ENCODE measurements at places on chromosomes 12 and 14.

DNA sequence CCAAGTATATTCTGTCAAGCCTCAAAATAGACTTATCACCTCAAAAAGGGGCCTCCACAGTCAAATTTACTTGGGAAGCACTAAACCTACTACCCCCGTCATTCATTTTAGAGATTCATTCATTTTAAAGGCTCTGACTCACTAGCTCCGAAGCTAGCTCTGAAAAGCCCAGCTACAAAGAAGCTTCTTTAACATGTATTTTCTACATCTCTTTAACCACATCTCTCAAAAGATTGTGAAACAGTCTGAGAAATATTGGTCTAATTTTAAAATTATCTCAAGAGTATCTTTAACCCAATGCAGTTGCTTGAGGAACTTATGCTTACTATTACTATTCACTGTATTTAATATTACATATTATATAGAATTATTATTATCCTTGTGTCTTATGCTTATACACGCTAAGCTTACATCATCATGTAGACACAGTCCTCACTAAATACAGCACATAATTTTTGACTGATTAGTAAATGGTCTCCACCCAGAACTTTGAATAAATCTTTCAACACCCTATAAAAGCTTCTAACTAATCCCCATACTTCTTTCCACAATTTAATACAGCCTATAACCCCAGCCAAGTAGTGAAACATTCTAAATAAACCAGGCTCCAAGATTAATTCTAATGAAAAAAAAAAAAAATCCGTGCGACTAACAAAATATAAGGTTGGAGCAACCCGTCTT, 7.8 kb downstream of the NT5DC3 start:
- no peak for DNase-seq

- DNase-seq = peak; percentile 60
Measured at GRCh38 chr12:7155471-7156034, 25.4 kb downstream of the CLSTN3 start.

- no peak for DNase-seq
Measured at GRCh38 chr12:84605983-84606382, 306.6 kb downstream of the SLC6A15 start.

DNA sequence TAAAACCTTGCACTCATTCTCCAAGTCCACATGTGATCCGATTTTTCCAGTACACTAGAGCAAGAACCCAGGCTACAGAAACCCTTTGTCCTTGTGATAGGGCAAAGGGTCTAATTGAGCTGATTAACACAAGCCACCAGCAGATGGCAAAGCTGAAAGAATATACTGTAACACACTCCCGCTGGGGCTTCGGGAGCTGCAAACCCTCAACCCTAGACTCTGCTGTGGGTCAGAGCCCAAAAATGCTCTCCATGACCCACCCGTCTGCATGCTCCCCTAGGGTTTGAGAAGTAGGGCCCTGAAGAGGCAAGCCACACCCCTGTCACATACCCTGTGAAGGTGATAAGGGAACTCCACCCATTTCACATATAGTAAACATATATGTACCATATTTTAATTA, 33.6 kb upstream of the PCNX1 start:
- DNase-seq = no peak

DNA sequence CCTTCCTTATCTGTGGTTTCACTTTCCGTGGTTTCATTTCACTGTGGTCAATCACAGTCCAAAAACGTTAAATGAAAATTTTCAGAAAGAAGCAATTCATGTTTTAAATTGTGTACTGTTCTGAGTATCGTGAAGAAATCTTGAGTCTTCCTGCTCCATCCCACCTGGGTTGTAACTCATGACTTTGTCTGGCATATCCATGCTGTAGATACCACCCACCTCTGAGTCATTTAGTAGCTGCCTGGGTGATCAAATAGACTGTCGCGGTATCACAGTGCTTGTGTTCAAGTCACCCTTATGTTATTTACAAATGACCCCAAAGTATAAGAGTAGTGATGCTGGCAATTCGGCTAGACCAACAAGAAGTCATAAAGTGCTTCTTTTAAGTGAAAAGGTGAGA, 521.2 kb downstream of the AACS start:
- DNase-seq = no peak

GRCh38 chr12:28209782-28210181, 19.5 kb downstream of the CCDC91 start:
- DNase-seq = no peak

GRCh38 chr14:90741682-90741946, 74.6 kb downstream of the TTC7B start:
- no peak for DNase-seq

GRCh38 chr12:100868487-100868886, 73.9 kb downstream of the ANO4 start:
- no peak for DNase-seq

DNA sequence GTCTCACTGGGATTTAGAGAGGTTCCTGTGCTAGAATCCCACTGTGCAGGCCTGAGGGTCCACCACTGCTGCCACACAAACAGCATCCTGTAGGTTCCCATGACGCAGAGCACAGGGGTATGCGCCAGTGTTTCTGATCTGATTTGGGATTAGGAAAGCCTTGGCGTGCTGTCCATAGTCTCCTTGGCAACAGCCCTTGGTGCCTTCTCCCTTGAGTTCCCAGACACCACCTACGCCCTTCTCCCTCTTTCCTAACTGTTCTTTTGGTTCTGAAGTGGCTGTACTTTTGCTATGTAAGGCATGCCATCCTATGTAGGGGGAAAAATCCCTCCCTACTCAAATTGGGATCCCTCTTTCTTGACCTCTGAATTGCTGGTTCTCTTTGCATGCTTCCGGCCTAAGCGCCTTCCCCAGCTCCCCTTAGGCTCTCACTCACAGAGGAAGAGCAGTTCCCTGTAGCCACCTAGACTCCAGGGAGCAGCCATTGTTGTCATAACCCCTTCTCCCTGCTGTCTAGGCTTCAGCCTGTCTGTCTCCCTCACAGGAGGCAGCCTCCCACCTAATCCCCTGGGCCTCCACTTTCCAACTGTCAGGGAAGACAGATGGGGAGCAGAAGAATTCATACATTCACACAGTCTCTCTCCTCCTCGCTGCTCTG, 14.8 kb upstream of the RIC8B start:
- no peak for DNase-seq

- DNase-seq = no peak
Measured at GRCh38 chr14:50607181-50607580, 47.2 kb downstream of the ATL1 start.

DNA sequence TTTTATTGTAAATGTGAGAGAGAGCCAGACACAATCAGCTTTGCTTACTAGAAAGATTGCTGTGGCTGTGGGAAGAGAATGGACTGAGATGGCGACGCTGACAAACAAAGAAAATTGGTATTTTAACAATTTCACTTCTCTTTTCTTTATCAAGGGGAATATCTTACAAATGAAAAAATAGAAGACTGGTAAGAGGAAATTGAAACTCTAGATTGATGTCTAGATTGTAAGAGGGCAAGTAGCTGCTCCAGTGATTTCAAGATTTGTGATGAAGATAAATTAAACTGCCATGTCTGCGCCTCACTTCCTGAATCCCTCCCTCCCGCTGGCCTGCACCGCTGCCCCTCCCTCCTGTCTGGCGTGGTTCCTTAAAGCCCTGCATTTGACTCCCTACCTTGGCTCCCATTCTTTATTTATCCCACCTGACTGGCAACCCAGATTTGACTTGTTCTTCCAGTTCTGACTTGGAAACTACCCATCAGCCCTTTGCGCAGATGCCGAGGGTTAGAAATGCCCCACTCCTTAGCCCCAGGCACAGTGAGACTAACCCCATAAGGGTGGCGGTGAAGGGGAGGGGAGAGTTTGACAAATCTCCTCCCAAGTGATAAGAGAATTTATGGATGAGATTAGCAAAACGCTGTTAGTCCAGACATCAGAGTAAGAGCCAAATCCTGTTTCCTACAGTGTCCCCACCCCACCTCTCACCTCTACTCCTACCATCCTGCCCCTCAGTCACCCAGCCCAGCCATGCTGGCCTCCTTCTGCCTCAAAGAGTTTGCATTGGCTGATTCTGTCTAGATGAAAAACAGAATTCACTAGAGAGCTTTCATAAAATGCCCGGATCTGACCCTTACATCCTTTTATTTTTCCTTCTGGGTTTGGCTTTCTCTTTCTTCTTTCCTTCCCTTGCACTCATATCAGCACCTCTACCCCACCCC, 125.3 kb upstream of the ATF7IP start:
- DNase-seq = no peak

- no peak for DNase-seq
Measured at GRCh38 chr12:93536766-93537488, 35.5 kb upstream of the SOCS2 start.

- DNase-seq = no peak
Measured at GRCh38 chr12:3081886-3082285, 4.7 kb downstream of the TSPAN9 start.

- no peak for DNase-seq
Measured at GRCh38 chr14:48274826-48275225, 599.4 kb upstream of the MDGA2 start.

DNA sequence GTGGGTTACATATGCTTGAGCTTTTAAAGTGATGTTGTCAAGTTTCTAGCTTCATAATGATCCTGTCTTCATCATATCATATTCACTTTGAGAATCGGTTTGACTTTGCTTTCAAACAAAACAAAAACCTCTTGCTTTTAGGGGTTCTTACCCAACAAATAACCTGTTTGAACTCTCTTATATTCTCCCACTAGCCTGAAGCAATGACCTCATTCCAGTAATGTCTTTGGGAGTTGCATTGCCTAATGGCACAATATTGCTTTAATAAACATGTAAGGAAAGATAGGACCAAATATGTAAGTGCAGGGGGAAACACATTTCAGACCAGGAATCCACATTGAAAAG, 27.7 kb downstream of the WBP11 start:
- no peak for DNase-seq

GRCh38 chr12:49762468-49762847, 21.1 kb downstream of the TMBIM6 start:
- no peak for DNase-seq

GRCh38 chr12:132323171-132324010, 6.0 kb downstream of the GALNT9 start:
- no peak for DNase-seq

GRCh38 chr12:13390918-13391317, 194.4 kb downstream of the EMP1 start:
- no peak for DNase-seq

GRCh38 chr12:93133361-93133760, 204.3 kb upstream of the EEA1 start:
- no peak for DNase-seq

GRCh38 chr12:110141389-110141788, 17.2 kb downstream of the IFT81 start:
- peak; percentile 91 for DNase-seq

Data from sigmoid colon (tissue), 7 donors.